RWPE2 (cell line): ENCODE measurements at places on chromosomes 5 and 9.

GRCh38 chr9:107285286-107285685 lies 2.2 kb downstream of the RAD23B start:
- peak overlapping the region; percentile 91 for H3K27ac ChIP-seq
- peaks cover 26% of the 10 kb centered on the region for H3K4me1 ChIP-seq
- peak overlapping the region; percentile 89 for H3K4me3 ChIP-seq
- no peaks in the 10 kb centered on the region for H3K27me3 ChIP-seq

DNA sequence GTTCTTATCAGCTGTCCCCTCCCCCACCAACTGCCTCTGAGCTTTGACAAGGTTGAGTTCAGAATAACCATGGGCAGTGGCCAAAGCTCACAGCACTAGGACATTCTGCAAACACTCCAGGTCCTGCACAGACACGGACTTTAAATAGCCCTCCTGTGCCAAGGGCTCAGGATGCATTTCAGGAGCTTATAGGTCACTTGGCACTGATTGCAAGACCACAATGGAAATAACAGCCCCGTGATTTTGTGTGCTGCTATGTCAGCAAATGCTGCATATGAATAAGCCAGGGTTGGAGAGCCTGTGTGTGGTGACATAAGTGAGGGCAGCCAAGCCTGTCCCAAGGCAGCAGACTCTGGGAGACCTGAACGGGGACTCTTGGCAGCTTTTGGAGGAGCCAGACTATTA lies 150.7 kb downstream of the DMRT2 start:
- DNase-seq = no peak
- H3K27me3 ChIP-seq = no peaks in the 10 kb centered on the region
- H3K4me1 ChIP-seq = peaks cover 16% of the 10 kb centered on the region
- no peak overlapping the region for H3K4me3 ChIP-seq
- no peak overlapping the region for H3K27ac ChIP-seq

DNA sequence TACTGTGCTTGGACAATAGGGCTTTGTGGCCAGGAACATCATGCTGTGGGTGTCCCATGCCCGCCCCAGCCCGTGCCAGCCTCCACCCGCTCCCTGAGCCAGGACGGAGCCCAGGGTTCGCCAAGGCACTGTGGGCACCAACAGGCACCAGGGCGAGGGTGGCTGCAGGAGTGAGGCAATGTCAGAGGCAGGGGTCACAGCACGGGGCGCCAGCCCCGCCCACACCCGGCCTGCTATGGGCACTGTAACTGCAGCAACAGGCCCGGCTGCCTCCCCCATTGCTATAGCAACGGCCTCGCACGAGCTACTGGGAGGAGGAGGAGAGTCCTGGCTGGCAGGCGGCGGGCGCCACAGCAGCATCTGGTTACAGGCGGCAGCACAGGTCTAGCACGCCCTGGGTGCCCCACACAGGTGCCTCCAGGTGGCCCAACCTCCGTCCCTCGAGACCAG lies 2.5 kb downstream of the ABCA2 start:
- H3K27me3 ChIP-seq = no peaks in the 10 kb centered on the region
- no peak overlapping the region for H3K4me3 ChIP-seq
- no peak overlapping the region for H3K27ac ChIP-seq
- DNase-seq = no peak
- no peaks in the 10 kb centered on the region for H3K4me1 ChIP-seq
- H3K36me3 ChIP-seq = no peaks in the 10 kb centered on the region

GRCh38 chr5:82561797-82562196 lies 283.6 kb upstream of the RPS23 start:
- H3K4me3 ChIP-seq = no peak overlapping the region
- no peaks in the 10 kb centered on the region for H3K4me1 ChIP-seq
- H3K27me3 ChIP-seq = no peaks in the 10 kb centered on the region
- no peak for DNase-seq

DNA sequence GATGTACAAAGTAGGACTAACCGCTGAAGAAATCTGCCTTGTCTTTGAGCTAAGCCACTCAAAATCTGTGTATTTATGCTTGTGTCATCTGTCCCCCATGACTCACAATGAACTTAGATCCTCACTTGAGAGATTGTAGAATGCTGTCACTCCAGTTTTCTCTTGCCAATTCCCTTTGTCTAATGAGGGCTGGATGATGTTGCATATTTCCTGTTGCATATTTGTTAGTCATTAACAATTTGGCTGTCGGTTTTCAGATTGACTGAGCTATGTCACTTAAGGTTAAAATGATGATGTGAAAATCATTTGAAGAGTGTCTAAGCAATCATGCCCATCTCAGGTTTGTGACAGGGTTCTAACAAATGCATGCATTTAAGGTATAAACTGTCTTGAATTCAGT lies 481.7 kb downstream of the CDH10 start:
- DNase-seq = no peak
- no peaks in the 10 kb centered on the region for H3K27me3 ChIP-seq
- H3K4me3 ChIP-seq = no peak overlapping the region

DNA sequence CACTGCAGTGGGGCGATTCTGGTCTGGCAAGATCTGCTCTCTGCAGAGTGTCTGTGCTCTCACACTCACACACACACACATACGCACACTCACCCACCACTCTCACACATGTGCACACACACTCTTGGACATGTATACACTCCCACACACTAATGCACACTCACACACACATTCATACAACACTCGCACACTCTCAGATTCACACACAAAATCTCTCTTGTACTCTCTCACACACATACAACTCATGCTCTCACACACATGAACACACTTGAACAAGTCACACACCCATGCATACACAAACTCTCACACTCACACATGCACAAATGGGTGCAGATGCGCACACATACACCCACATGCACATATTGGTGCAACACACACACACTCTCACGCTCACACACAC lies 31.7 kb downstream of the TMEM174 start:
- DNase-seq = no peak
- H3K4me1 ChIP-seq = no peaks in the 10 kb centered on the region
- no peaks in the 10 kb centered on the region for H3K27me3 ChIP-seq
- no peak overlapping the region for H3K4me3 ChIP-seq
- H3K27ac ChIP-seq = no peak overlapping the region

DNA sequence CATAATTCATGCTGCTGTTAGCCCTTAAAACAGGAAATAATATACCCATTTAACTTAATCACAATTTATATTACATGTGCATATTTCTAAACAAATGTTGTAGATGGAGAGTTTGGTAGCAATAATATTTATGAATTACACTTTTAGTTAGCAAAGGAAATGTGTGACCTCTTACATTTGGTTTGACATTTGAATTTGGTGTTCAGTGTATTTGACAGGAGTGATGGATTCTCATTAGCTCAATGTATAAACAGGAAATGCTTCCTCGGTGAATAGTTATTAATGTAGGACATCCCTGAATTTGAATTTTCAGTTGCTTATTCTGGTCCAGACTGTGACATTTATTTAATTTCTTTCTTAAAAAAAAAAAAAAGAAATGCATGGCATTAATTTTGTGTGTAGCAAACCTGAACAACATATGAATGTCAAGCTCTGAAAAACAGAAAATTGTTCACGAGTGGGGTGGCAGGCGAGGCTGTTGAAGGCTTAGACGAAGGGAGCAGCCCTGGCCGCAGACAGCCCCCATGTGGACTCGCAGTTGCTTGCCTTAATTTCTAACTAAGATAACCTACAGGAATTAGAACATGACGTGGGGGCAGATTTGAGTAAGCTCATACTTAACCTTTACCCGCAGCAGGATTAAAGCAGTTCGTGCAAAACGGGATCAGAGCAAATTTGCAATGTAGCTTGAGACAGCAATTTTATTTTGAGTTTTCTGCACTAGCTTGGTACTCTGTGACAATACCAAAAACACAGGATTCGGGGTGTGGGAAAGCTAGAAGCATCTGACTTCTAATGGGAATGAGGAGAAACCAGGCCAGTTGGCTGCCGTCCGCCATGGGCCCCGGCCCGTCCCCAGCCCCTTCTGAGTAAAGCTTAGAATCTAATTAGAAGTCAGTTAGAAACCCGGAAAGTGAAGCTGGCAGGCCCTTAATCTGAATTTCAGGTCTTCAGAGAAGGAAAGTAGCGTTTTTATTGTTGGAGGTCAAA lies 134.3 kb downstream of the MACROH2A1 start:
- no peak for DNase-seq
- peaks cover 9% of the 10 kb centered on the region for H3K4me1 ChIP-seq
- H3K36me3 ChIP-seq = no peaks in the 10 kb centered on the region
- no peak overlapping the region for H3K4me3 ChIP-seq
- no peak overlapping the region for H3K27ac ChIP-seq
